ENCODE measurements at places on chromosomes 16 and 17.

GRCh38 chr16:60304720-60305119 lies 1570.6 kb upstream of the GOT2 start:
- no peak for DNase-seq

- DNase-seq, result no peak
Measured at GRCh38 chr16:57070424-57070823, 22.0 kb upstream of the CPNE2 start.

GRCh38 chr17:81434072-81434471 lies 38.8 kb downstream of the BAHCC1 start:
- peak; percentile 32 for DNase-seq

- no peak for DNase-seq
Measured at GRCh38 chr17:45038728-45039634, 12.5 kb downstream of the DCAKD start.

- no peak for DNase-seq
Measured at GRCh38 chr16:1062895-1063294, 9.7 kb upstream of the SSTR5 start.

DNA sequence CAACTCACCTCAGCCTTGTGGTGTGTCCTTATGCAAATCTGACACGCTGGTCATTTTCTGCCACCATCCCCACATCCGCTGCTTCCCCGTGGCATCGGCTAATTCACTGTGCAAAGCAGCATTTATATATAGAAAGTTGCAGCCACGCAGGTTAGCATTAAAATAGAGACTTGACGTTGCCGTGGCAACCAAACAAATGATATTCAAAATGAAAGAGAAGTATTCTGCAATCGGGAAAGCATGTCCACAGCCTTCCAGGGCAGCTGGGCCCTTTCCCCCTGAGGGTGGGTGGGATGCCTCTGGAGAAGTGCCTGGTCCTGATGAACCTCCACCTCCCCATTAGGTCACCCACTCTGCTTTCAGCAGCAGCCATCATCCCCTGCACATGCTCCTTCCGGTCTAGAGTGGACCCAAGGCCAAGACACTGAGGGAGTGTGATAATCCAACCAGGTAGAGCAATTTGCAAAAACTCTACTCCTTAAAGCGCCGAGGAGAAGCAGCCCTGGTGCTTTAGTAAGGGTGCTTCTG lies 138.7 kb downstream of the GAS7 start:
- no peak for DNase-seq

GRCh38 chr17:29778956-29779811 lies 150.8 kb downstream of the SSH2 start:
- DNase-seq, result peak; percentile 27

GRCh38 chr17:70242781-70243437 lies 73.6 kb downstream of the KCNJ2 start:
- no peak for DNase-seq

DNA sequence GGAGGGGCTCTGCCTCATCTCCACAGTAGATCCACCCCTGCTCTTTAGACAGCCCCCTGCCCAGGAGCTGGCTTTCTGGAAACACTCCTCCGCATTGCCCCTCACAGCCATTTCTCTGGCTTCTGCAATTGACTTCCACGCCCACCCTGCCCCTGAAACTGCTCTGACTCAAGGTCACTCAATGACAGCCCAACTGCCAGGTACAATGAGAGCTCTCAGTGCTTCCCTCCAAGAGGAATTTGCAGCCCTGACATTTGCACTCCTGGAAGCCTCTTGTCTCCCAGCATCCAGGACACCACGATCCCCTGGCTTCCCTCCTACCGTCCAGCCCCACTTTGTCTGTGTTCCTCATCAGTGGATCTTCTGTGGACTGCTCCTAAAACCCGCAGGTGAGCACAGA lies 421.5 kb downstream of the SOX9 start:
- no peak for DNase-seq

DNA sequence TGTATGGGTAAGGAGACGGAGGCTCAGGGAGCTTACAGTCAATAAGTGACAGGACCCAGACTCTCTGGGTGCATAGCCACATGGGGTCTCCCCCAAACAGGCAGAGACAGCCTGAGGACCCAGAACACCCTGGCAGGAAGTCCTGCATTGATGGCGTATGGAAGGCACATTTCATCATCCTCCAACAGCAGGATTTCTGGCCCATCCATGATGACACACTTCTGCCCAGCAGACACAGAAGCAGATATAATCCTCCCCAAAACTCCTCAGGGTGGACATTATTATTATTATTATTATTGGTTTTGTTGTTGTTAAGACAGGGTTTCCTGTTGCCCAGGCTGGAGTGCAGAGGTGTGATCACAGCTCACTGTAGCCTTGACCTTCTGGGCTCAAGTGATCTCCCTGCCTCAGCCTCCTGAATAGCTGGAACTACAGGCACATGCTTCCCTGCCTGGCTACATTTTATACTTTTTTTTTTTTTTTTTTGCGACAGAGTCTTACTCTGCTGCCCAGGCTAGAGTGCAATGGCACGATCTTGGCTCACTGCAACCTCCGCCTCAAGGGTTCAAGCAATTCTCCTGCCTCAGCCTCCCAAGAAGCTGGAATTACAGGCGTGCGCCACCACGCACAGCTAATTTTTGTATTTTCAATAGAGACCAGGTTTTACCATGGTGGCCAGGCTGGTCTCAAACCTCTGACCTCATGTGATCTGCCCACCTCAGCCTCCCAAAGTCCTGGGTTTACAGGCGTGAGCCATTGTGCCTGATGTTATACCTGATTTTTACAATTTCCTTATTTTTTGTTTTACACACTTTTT lies 6.8 kb upstream of the HROB start:
- no peak for DNase-seq

All from T1000 (cell line).